ENCODE measurements at places on chromosomes 1 and 21.

DNA sequence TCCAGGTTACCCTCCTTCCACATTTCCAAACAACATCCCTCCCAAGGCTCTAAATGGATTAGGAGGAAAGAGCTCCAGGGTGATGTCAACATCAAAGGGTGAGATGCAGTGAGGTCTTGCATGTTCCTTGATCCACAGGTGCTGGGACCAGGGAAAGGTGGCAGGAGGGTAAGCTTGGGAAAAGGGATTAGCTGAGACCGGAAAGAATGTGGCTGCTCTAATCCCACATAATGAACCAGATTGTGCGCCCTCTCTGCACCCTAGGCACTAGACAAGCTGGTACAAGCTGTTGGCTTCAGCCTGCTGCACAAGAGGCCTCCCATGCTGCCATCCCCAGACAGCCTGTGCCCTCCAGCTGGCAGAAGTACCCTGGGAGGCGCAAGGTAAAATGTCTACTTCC, 34.9 kb downstream of the PLXNA2 start:
- no peak for DNase-seq

DNA sequence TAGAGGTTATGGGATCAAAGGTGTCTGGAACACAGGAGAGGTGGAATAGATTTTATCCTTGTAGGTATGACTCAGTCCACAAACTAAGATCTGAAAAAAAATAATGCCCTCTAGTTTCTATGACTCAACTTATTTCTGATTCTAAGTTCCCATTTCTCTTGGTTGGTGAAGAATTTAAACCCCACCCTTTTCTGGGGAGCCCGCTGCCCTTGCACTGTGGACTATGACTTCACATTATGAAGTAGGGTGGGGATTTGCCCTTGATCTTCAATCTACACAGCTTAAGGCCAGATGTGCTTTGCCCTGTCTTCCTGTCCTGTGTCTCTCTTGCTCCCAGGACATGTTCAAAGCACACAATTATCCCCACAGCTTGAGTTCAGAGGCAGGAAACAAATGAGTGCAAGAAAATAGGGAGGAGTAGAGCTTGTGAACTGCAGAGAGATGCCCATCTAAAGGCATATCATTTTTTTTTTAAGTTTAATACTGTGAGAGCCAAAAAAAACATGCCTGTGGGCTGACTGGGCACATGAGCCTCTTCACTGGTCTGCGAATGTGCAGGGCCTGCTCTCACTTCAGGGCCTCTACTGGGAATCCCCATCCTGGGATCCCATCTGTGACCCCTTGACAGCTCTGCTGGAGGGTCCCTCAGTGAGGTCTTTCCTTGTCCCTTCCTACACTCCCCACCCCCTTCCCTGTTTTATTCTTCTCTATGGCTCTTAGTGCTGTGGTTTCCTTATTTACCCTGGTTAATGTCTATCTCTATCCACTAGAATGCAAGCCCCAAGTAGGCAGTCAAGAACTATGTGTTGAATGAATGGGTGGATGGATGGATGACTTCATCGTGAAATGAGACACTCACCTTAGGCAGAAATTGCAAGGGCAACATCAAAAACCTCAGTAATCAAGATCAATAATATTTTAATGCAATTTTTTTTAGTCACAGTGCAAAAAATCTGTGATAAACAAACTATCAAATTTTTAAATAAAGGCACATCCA, 61.5 kb downstream of the CD58 start:
- DNase-seq: no peak

DNA sequence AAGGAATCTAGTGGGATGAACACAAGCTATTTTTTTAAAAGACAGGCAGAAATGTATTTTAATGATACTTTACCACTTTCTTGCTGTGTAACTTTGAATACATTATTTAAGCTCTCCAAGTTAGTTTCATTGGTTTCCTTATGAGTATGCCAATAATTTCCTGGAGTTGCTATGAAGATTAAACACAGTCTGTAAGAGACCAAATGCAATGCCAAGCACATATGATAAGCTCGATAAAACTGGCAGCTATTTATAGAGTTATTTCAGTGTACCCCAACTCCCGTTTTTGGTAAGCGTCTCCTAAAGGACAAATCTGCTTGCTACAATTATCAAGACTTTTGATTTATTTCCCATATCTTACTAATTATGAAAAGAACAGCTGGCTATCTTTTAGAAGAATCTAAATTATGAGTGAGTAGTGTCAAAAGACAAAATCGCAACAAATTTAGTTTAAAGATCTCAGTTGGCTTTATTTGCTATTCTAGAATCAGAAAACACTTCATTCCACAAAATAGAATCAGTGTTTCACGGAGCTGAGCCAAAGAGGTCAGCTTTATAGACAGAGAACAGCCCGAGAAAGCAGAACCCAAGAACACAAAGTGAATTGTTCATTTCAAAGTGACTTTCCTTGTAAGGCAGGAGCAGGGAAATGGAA, 7.2 kb upstream of the MAP10 start:
- DNase-seq: no peak

DNA sequence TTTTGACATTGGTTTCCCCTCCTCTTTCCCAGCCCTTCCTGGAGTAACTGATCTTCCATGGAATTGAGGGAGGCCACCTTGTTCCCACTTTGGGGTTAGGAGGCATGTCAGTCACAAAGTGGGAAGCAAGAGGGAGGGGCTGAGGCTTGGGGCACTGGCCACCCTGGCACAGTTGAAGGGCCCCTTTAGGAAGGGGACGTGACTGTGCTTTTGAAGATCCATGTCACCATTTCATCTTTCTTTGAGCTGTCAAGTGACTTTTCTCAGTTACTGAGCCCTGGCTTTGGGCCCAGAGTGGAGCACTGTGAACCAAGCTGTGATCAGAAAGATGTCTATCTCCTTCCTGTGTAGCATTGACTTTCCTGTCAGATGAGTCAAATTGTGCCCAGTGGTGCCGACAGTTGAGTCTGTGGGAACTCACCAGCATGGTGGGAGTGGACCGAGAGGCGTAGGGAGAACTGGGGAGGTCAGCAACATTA, 38.5 kb upstream of the TDRD10 start:
- no peak for DNase-seq

GRCh38 chr1:47911424-47911823, 85.8 kb downstream of the TRABD2B start:
- no peak for DNase-seq

DNA sequence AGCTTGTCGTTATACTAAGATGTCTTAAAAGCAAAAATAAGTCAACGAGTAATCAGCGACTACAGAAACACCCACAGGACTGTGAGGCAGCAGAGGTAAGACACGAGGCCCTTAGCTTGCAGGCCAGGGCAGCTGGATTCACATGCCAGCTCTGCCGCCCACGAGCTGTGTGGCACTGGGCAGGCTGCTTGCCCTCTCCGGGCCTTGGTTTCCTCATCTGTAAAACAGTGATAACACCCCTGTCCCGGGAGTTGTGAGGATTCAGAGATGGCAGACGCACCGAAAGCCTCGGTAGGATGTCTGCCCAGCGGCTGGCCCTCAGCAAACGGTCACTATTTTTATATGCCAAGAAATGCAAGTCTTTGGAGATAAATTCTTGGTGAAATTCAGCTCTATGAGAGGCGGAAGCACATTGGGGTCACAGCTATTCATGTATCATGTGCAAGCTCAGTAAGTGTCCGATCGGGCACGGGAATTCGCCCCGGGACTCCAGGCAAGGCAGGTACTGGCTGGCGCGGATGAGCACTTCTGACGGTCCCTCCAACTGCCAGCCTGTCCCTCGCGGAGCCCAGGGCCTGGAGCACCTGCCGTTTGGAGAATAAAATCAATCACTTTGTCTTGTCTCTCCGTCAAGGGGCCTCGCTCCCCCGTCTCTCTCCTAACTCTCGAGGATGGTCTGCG, 1.1 kb downstream of the C2CD2 start:
- DNase-seq: no peak

DNA sequence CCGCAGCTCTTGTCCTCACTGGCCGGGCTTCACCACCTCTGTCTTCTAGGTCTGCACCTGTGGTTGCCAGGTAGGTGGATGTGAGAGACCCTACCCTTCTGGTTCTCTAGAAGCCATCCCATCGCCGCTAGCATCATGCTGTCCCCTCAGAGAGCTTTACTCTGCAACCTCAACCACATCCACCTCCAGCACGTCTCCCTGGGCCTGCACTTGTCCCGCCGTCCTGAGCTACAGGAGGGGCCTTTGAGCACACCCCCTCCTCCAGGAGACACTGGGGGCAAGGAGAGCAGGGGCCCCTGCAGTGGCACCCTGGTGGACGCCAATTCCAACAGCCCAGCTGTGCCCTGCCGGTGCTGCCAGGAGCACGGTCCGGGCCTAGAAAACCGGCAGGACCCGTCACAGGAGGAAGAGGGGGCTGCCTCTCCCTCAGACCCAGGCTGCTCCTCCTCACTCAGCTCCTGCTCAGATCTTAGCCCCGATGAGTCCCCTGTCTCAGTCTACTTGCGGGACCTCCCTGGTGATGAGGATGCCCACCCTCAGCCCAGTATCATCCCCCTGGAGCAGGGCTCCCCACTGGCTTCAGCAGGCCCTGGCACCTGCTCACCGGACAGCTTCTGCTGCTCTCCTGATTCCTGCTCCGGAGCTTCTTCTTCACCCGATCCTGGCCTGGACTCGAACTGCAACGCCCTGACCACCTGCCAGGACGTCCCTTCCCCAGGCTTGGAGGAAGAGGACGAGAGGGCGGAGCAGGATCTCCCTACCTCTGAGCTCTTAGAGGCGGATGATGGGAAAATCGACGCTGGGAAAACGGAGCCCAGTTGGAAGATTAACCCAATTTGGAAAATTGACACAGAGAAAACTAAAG, 1.2 kb downstream of the RUSC1 start:
- DNase-seq: no peak

DNA sequence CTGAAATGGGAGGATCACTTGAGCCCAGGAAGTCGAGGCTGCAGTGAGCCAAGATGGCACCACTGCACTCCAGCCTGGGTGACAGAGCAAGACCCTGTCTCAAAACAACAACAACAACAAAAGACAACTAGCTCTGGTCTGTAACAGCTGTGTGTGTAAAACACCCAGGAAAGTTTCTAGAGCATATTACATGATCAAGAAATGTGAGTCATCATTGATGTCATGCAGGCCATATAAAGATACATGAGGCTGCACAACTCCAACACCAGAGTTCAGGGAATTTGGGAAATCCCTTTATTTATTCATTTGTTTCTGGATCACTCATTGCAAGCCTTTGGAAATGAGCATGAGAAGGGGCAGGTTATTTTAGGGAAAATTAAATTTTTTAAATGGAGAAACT, 50.3 kb upstream of the CTPS1 start:
- no peak for DNase-seq

DNA sequence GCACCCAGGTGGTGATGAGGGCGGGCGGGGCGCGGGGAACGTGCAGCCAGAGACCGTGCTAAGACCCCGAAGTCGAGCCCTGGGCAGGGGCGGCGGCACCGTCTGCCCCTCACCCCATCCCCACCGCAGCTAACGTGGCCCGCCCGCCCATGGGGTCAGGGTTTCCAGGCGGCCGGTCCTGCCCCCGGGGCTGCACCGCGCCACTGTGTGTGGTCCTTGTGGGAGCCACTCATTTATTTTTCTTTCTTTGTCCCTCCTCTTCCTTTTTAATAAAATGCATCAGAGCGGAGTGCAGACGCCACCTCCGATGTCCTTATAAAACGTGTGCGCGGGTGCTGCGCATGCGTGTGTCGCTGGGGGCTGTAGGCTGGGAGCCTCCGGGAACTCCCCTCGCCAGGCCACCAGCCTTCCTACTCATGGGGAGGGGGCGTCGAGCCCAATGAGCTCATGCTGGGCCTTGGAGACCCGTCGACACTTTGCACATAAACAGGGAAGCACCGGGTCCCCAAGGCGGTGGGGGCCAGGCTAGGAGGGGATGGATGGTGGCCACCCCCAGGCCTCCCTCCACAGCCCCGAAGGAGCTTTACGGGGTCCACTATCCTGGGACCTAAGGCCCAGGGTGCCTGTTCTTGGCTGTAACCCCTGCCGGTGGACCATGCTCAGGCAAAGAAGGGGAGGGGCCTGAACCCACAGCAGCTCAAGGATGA, 59.9 kb downstream of the WNT9A start:
- DNase-seq: no peak

GRCh38 chr1:56838759-56839158, 15.8 kb upstream of the C8A start:
- no peak for DNase-seq

- DNase-seq: no peak
Measured at GRCh38 chr1:162380061-162380846, 1.3 kb upstream of the C1orf226 start.

- DNase-seq: no peak
Measured at GRCh38 chr1:197671140-197671539, 104.1 kb downstream of the DENND1B start.

All from SK-N-MC (cell line).